ENCODE measurements at places on chromosomes 7 and 10. TPM values are rescaled to one million over a fixed set of nuclear protein-coding genes. Genes with fewer than 3 reads are reported as not detected.

- DNase-seq, result no peak
These were observed 151.6 kb upstream of the CACNA2D1 start for GRCh38 chr7:82595176-82595575.

DNA sequence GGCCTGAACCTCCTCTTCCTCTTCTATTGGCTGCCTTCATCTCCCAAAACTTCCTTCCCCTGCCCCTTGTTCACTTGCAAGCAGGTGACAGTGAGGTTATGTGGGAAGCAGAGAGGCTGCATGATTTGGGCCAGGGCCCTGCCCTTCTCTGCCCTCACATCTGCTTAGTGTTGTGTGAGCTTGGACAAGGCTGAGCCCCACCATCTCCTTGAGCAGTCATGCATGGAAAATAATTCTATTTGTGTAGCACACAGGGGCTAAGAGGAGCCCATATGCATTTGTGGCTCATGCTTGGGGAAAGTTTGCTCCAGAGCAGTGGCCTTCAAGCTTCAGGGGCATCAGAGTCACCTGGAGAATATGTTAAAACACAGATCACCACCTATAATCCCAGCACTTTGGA lies 26.8 kb upstream of the AQP1 start:
- DNase-seq, result no peak

- no peak for DNase-seq
These were observed 511 bp upstream of the NRP1 start for GRCh38 chr10:33334805-33335550.

DNA sequence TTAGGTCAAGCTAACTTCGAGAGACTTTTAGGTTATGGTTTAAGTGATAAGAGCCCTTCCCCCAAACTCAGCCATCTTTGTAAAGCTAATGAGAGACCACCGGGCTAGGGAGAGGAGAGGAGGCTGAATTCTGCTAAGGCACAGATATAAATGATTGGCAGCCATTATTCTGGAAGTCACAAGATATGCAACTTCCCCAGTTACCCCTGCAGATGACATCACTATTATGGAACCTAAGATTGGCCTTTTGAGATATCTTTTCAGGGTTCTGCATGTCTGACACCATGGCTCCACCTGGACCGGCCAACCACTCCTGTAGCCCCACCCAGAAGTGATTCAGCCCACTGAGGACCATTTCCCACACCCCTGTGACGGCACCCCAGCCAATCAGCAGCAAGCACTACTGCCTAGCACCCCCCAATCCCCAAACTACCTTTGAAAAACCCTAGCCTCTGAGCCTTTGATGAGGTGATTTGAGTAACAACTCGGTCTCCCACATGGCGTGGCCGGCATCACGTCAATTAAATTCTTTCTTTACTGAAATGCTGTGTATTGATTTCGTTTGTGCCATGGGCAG lies 14.4 kb downstream of the VIPR2 start:
- no peak for DNase-seq

The TRPV5 gene
- total RNA-seq, result not detected

- no peak for DNase-seq
These were observed 365.9 kb downstream of the REEP3 start for GRCh38 chr10:63887023-63887589.

The LRRC18 gene
- not detected for total RNA-seq

DNA sequence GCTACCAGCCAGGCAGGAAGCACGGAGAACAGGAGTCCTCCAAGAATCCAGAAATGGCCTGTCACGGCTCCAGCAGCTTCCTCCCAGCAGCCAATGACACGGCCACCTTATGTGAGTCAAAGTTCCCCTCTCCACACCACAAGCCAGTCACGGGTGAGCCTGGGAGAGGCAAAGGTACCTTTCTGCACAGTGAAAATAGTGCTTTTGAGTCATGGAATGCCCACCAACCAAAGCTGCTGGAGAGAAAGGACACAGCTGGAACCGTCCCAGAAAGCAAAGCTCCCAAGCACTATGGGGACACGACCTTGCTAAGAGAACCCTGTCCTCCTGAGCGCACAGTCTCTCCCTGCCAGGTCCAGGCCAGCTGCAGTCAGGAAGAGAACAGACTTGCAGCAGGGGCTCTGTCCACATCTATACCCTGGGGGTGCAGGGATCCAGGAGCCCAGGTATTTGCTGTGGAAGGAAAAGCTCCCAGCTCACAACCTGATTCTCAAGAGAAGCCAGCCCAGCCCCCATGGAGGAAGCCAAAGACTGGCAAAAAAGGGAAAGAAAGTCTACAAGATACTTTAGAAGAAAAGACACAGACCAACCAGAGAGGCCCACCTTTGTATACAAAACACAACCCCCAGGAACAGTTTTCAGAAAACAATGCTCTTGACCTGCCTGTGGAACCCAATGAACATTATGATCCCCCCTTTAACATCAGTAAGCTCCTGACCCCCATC lies 24.4 kb downstream of the C10orf71 start:
- no peak for DNase-seq

- DNase-seq, result no peak
These were observed 109.7 kb downstream of the HIP1 start for GRCh38 chr7:75629044-75629443.

The HOGA1 gene
- total RNA-seq, result not detected

DNA sequence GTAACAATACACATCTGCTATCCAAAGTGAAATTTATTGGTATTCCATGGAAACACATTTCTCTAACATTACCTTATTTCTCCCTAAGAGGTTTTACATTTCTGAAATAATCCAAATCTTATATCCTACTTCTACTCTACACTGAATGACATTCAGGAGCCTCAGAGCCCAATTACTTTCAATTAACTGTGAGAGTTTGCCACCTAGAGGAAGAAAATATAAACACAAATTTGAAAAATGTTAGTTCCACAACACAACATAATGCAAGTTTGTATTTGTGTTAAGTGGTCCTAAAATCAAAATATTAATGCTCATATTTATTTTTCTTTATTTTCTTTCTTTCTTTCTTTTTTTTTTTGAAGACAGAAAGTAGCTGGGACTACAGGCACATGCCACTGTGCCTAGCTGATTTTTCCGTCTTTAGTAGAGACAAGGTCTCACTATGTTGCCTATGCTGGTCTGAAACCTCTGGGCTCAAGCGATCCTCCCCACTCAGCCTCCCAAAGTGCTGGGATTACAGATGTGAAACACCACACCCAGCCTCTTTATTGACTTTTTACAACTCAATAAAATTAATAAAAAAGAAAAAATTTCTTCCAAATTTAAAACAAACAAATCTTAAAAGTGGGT lies 46.0 kb downstream of the ATAD1 start:
- no peak for DNase-seq

DNA sequence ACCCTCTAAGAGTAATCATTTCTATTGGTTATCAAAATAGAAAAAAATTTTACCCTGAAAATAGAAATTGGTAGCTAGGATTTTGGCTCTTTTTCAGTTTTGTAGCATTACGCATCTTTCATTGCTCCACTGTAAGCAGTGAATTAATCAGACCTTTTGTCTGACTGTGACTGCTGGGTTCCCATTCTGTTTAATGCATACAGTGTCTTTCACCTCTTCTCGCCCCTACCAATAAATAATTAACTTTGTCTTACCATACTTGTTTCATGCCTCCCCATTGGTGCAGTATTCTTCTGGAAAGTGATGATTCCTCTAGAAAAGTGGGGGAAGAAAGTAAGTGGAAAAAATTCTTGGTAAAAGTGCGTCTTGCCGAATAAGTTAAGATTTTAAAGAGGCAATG lies 73.2 kb downstream of the AP3M1 start:
- DNase-seq, result no peak

The SVOPL gene
- 1.3 TPM for total RNA-seq

GRCh38 chr7:4837803-4838625 lies 23.8 kb downstream of the PAPOLB start:
- DNase-seq, result no peak

GRCh38 chr10:1573334-1573969 lies 163.9 kb downstream of the ADARB2 start:
- no peak for DNase-seq

The RBP3 gene
- not detected for total RNA-seq

The ABCC2 gene
- total RNA-seq, result 1.3 TPM

- DNase-seq, result no peak
These were observed 343.0 kb upstream of the SEMA3D start for GRCh38 chr7:85529831-85530230.
